ENCODE measurements at places on chromosomes 5 and 9.

DNA sequence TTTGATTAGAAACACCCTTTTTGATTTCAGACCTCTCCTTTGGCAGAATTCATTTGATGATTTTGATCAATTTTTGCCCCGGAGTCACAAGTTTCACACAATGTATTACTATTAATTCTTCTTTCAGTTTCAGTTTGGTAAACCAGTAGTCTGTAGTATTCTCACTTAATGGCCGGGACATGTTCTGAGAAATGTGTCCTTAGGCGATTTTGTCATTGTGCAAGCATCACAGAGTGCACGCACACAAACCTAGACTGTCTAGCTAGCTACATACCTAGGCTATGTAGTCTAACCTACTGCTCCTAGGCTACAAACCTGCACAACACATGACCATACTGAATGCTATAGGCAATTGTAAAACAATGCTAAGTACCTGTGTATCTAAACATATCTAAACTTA lies 662.5 kb downstream of the IRX1 start:
- DNase-seq = no peak

- no peak for DNase-seq
Measured at GRCh38 chr5:5783021-5783420, 360.5 kb downstream of the ICE1 start.

GRCh38 chr5:119291056-119291455 lies 64.8 kb upstream of the TNFAIP8 start:
- no peak for DNase-seq

GRCh38 chr9:34072868-34073590 lies 24.3 kb upstream of the UBAP2 start:
- no peak for DNase-seq

- no peak for DNase-seq
Measured at GRCh38 chr5:148735301-148735835, 81.0 kb upstream of the HTR4 start.

- no peak for DNase-seq
Measured at GRCh38 chr5:108084105-108084504, 297.8 kb downstream of the FBXL17 start.

DNA sequence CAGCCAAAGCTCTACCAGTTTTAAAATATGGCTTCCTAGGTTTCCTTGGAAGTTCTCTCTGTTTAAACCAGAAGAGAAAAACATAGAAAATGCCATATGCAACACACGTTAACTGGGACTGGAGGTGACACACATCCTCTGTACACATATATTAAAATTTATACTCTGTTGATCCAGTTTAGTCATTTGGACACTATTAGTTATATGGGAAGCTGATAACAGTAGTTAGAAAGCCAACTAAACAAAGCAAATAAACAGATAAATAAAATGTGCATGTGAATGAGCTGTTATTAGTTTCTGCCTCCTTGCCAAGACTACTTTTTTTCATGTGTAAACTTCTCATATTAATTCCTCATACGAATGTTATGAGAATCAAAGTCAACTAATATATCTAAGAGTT lies 1249.2 kb upstream of the CDH6 start:
- DNase-seq = no peak

DNA sequence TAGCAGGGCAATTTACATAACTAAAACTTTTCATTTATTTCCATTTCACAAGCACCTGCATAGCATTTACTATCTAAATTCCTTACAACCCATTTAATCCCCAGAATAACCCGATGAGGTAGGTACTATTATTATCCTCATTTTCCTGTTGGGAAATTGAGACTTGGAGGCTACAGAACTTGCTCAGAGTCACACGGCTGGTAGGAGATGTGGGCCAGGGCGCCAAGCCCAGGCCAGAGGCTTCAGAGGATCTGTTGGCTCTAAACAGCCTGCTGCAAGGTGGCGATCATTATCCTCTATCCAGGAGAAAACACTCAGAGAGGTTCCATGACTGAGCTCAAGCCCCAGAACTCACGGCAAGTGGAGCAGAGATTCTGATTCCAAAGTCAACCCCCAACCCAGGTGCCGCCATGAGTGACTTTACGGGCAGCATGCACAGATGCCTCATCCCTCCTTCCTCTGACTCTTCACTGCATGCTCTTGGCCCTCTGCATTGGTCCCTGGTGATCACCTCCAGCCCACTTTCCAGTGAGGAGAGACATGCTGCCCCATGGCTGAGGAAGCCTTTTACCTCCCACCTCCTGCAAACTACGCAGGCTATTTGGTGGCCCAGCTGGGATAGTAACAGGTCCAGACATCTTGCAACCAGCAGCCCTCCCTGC lies 168.4 kb upstream of the FSTL4 start:
- no peak for DNase-seq

- no peak for DNase-seq
Measured at GRCh38 chr5:91641730-91642350, 258.7 kb upstream of the ARRDC3 start.
